ENCODE measurements at places on chromosomes 3 and 15. TPM values are rescaled to one million over a fixed set of nuclear protein-coding genes. Genes with fewer than 3 reads are reported as not detected.

DNA sequence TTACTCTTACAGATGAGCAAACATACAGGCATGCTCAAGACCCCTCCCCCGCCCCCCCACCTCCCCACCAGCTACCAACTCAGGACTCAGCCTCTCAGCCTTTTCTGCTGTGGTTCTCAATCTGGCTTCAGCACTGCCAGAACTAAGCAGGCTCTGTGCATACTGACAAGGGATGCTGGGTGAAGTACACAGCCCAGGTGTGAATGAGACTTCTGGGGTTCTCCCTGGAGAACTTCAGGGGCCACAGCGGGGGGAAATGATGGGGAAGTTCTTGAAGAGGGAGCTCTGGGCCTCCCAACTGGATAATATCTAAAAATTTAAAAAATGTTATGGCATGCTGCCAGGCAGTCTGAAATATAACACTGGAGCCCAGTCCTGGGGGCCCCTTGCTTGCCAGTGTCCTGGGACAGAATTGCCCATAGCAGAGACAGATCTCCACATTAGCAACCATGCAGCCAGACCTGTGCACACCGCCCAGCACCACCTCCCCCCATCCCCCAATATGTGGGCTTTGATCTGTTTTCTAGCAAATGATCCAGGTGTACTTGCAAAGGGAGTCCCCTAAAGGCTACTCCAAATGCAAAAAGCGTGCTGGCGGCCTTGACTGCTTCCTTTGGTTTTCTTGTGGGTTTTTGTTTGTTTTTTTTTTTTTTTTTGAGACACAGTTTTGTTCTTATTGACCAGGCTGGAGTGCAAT lies 41.4 kb downstream of the PGPEP1L start:
- no peak for DNase-seq

DNA sequence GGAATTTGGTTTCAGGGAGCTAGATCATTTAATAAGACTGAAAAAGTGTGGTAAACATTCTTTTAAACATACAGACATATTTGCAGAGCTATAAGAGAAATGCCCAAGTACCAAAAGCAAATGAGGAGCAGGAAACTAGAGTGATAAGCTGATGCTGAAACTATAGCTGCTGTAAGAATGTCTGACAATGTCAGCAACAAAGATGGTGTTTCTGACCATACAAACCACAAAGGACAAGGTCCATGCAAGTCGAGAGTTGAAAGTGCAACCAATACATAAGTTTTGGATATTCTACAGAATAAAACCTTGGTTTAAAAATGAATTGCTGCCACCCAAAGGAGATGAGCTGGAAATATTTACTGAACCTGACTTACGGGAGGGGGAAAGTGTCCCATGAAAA lies 610.2 kb downstream of the TBL1XR1 start:
- no peak for DNase-seq

GRCh38 chr3:86029590-86029989 lies 961.4 kb downstream of the VGLL3 start:
- DNase-seq: no peak

KLHL40 gene
- not detected for polyA plus RNA-seq
